Heart left ventricle (tissue), 16 donors: ENCODE measurements at places on chromosomes 7 and 10.

- DNase-seq = no peak
Measured at GRCh38 chr10:2494399-2494798, 572.9 kb upstream of the PFKP start.

- DNase-seq = no peak
Measured at GRCh38 chr10:113267619-113268562, 285.0 kb upstream of the HABP2 start.

- no peak for DNase-seq
Measured at GRCh38 chr7:7044806-7045205, 137.5 kb upstream of the C1GALT1 start.

DNA sequence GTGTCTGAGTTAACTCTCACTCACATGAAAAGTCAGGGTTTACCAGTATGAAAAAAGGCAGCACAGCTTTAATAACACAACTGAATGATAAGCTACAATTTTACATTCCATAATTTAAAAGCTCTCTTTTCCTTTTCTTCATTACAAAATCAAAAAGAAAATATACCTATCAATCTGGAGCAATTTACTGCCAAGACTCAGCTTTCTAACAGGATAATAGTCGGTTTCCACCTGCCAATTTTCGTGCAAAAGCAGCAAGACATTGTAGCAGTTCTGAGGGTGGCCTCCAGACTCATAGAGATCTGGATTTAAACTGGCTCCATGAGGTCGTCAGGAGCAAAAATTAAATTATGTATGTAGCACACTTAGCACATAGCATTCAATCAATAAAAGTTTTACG, 191.0 kb downstream of the GLI3 start:
- DNase-seq = no peak

- DNase-seq = no peak
Measured at GRCh38 chr10:17537281-17537680, 79.9 kb downstream of the HACD1 start.

- no peak for DNase-seq
Measured at GRCh38 chr7:41931263-41931646, 228.4 kb upstream of the INHBA start.

- no peak for DNase-seq
Measured at GRCh38 chr10:43843321-43844101, 194.8 kb upstream of the ZNF32 start.

DNA sequence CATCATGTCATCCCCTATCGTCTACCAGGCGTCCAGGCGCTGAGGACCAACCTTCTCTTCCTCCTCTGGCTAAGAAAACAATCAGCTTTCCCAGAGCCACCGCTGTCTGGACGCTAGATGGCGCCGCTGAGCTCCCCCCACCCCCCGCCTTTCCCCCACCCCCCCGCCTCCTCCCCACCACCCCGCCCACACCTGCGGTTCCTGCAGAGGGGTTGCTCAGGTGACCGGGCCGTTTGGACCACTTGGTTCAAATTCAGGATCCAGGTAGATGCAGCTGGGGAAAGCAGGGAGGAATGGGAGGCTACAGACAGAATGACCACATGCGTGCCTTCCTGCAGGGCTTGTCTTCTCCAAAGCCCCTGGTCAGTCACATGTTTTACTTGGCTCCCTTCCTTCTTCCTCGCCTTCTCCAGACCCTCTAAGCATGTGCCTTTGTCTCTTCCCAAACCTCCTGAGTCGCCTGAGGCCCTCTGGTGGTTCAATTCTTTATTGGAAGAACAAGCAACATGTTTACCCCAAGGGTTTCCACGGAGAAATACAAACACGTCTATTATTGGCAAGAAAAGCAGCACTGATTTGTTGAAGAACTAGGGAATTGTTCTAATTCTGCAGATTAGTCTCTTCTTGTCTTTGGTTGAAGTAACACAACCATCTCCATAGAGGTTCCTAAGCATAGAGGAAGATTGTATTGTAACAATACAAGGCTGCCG, 24.7 kb downstream of the AOC1 start:
- no peak for DNase-seq

DNA sequence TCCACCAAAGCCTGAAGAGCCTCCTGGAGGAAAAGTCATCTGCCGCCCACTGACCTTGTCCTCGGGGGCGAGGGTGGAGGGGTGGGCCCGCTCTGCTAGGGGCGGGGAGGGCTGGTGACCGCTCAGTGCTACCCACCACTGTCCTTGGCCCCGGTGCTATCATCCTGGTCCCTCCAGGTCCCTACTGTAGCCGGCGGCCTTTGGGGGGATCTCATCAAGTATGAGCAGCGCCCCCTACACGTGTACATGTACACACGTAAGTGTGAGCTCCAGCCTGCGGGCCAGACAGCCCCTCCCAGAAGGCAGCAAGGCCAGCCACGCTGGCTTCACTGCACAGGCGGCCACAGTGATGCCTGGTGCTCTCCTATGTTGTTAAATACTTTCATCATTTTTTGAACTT, 19.6 kb downstream of the TTYH3 start:
- no peak for DNase-seq

DNA sequence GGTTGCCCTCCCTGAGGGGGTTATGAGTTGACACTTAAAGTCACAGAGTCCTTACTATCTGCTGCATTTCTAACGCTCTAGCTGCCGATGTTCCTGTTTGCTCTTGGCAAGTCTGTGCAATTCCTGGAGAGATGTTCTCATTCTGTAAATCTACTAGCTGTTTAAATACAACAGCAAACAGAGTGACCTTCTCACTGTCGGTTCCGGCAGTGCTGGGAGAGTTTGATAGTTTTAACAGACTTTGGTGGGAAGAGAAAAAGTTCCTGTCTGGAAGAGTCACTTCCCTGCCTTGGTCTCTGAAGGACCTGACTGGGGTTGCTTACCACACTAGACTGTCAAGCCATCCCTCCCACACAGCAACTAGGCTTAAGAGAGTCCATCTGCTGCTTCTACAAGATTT, 63.3 kb upstream of the ELMO1 start:
- no peak for DNase-seq

GRCh38 chr7:68684996-68685395, 913.3 kb upstream of the AUTS2 start:
- DNase-seq = no peak

DNA sequence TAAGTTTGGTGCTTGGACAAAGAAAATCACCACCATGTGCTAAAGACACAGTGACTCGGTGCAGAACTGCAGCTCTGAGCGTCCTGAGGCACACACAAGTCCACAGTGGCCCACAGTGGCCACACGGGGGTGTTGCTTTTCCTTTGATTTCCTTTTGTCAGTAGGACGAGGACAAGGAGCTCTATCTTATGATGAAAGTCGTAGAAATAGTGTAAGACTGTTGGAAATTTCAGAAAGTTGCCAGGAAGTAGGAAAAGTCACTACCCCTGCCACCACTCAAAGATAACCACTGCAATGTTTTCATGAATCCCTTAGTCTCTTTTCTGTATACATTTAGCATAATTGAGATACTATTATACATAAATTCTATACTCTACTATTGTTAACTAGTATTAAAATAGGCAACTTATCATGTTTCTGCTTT, 146.0 kb downstream of the TNS3 start:
- DNase-seq = peak; percentile 68

DNA sequence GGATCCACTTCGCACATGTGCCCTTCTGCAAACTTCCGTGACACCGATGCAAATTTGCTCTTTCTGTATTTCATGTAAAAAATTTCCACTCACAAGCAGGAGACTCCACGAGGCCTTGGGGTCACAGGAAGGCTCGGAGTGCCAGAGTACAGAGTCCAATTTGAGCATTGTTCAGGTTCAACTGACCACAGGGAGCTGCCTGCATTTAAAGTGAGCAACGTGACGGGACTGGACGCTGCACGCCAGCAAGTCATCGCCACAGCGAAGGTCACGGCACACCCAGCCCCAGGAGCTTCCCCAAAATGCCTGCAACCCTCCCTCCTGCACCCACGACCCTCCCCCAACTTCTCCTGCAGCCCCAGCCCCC, 41.5 kb upstream of the NKX6-2 start:
- DNase-seq = no peak

DNA sequence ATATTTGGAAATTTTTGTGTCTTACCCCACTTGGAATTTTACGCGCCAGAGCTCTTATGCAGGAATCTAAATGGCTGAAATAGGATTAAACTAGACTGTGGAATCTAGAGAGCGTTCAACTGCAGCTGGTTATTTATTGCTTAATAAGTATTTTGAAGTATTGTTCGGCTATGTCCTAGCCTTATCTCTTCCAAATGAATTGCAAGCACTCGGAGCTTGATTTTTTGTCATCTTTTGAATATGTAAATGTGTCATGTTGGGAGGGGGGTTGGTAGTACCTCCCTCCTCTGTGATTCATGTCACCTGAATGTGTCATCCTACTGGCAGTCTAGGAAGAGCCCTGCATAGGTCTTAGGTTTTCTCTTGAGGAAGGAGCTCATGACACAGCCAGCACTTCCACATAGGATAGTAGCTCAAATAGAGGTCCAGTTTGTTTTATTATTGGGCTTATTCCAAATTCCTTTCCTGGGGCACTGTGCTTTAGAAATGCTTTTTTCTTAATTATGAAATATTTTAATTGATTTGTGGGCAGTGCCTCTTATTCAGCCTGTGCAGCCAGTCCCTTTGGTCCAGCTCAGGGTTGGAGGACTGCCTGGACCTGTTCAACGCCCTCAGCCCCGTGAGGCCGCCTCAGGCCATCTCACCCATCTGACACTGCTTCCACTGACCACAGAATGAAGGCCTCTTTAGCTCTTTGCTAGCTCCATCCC, 22.5 kb upstream of the TRIL start:
- no peak for DNase-seq

DNA sequence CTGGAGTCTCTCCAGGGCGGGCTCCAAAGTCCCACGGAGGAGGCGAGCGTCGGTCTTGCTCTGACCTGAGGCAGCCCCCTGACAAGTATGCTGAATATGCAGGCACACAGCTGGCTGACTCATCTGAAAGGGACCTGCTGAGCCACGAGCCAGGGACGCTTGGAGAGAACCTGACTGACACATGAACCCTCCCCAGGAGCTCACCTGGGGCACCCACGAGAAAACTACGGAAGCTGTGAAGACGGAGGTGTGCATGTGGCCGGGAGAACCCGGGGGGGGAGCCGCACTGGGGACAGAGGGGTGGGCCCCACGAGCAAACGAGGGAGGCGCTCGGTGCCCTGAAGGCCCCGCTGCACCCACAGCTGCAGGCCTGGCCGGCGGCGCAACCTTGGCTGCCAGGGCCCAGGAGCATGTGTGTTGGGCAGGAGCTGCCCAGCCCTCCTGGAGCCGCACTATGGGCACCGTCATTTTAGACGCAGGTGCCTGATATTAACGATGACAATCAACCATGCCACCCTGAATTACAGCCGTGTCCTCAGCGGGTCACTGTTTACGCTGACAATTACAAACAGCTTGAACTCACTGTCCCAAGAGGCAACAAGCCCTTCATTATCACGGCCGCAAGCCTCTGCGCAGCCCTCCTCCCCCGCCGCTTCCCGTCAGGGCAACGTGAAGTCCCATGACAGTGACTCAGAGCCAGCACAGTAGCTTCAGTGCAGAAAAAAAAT, 64.7 kb downstream of the DIP2C start:
- peak; percentile 79 for DNase-seq

DNA sequence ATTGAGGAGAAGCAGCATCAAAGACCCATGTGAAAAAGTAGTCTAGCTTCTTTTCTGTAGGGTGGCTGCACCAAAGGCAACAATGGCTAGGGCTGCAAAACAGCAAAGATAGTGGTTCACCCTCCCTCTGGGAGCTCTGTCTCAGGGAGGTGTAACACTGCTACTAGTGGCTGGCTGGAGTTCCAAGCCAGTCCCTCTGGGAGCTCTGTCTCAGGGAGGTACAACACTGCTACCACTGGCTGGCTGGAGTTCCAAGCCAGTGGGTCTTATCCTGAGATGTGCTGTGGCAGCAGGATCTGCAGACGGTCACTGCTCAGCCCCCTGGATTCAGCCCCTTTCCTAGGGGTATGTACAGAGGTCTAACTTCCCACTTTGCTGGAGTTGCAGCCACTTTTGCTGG, 37.9 kb upstream of the TMEM140 start:
- DNase-seq = no peak

DNA sequence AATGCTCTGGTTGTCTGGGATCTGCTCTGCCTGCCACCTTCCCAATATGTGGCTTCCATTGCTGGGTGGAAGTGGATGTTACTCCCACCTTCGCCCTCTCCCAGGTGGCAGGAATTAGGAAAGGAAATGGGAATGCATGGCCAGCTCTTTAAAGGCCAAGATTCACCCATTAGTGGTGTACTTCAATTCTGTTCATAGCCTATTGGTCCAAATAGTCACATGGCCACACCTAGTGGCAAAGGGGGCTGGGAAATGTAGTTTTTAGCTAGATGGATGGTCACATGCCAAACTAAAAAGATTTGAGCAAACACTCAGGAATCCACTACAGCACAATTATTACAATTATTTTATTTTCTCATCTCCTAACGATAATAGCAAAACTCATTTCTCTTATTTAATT, 135.1 kb downstream of the NPY start:
- no peak for DNase-seq

DNA sequence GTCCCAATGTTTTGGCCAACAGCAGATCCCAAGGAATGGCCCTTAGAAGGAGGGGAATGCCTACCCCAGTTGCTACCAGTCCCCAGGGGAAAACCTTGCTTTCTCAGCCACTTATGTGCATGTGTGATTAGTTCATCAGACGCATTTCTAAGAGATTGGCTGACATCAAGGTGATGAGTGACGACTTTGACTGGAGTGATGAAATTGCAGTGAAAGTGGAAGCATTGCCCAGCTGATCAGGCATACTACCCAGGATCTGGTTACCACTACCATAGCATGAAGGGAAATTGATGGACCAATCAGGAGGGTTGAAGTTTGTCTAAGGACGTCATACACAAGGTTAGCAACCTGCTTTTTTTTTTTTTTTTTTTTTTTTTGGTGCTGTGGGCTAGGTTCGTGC, 90.3 kb upstream of the ELMO1 start:
- no peak for DNase-seq

- DNase-seq = no peak
Measured at GRCh38 chr7:114026486-114027089, 107.8 kb upstream of the PPP1R3A start.

GRCh38 chr10:58352956-58353610, 18.3 kb downstream of the UBE2D1 start:
- DNase-seq = no peak

DNA sequence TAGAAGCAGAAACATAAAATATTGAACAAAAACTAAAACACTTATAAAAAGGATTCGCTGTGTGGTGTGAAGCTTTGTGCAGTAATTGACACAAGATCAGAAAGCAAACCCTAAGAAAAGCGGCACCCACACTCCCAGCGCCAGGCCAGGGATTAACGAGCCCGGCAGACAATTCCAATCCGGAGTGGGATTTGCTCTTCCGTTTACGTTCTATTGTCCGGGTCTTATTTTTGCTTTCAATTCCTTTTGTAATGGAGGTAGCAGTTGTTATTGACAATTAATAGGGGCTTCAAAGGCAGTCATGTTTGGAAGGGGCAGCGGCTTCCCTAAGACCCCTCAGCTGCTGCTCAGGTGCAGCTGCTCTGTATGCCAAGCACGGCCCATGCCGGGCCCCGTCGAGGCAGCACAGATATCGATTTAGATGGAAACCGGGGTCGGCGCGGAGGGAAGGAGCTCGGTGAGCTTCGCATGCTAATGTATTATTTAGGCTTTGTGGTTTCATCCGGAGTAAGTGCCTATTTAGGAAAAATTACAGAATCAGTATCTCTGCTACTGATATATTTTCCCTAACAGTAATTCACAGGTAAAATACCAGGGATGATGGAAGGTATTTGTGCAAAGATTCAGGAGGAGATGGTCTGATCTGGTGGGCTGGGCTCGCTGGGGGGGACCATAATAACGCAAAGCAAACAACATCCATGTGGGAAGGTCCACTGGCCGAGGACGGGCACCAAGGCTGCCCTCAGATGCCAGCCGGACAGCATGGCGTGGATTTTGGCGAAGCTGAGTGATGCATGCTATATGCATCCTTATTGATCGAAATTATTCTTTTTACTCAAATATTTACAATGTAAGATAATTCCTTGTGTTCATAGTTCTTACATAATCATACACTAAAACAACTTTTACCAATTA, 561.7 kb downstream of the PTPRN2 start:
- no peak for DNase-seq
